ENCODE measurements at places on chromosomes 5 and 9. TPM values are rescaled to one million over a fixed set of nuclear protein-coding genes. Genes with fewer than 3 reads are reported as not detected.
A peak's percentile ranks its signal among the peaks of the same experiment; 100 is the strongest.

GRCh38 chr5:34674187-34674586 is 18.1 kb downstream of the RAI14 start:
- no peak for DNase-seq

DNA sequence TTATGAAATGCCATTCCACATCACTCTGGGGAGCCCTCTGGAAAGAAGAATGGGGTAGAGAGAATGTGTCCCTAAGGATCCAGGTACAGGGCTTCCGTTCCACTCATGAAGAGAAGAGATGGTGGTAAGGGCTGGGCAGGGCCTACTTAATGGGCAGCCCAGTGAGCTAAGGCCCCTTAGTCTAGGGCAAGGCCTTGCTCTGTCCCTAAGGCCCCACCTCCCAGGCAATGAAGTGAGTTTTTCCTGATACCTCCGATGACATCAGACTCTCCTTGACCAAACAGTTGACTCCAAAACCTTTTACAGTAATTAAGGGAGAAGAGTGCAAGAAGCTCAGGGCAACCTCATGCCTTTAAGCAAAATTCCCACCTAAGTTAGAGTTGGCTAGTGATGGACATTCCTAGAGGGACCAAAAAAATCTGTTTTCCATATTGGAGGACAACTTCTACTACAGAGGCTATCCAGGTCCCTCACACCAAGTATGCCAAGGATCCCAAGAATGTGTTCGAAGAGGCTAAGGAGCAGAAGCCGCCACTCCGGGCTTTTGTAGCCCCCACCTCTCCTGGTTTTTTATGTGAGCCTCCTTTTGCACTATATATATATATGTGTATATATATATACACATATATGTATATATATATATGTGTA is 5.9 kb downstream of the KLF9 start:
- no peak for DNase-seq

GRCh38 chr5:137300411-137301240 is 198.5 kb downstream of the SPOCK1 start:
- no peak for DNase-seq

- DNase-seq = peak; percentile 71
Observed at GRCh38 chr9:86843206-86843605, 104.1 kb downstream of the GAS1 start.

Gene SPAG8
- total RNA-seq = 3.7 TPM

GRCh38 chr5:134118212-134118835 is 3.8 kb downstream of the TCF7 start:
- no peak for DNase-seq

Gene GDA
- total RNA-seq = 1.8 TPM

Gene CDH9
- total RNA-seq = not detected

- DNase-seq = no peak
Observed at GRCh38 chr5:133605323-133605722, 7.0 kb downstream of the FSTL4 start.

Gene PKD2L2
- 1.9 TPM for total RNA-seq

Gene LOX
- total RNA-seq = 46.0 TPM

Measured in tongue (tissue), 3 donors.